T-helper 2 cell treated with Interferon-gamma antibody and Interleukin-4, amounts not matched to agents 100 ng/mL and 5 ng/mL, for 36 hours (primary cell): ENCODE measurements at places on chromosomes 7 and 10. TPM values are rescaled to one million over a fixed set of nuclear protein-coding genes. Genes with fewer than 3 reads are reported as not detected.

The LRRC18 gene
- not detected in 2 replicates for total RNA-seq

The SPDYE5 gene
- total RNA-seq, result not detected in 2 replicates

The GOLGA7B gene
- total RNA-seq, result 5.3 and 5.6 TPM in 2 replicates

The IGFBP1 gene
- not detected in 2 replicates for total RNA-seq

The ARL5B gene
- 13.6 and 14.1 TPM in 2 replicates for total RNA-seq

The PRRT4 gene
- 0.07 and 0.18 TPM in 2 replicates for total RNA-seq

The NEUROD6 gene
- not detected in 2 replicates for total RNA-seq

The TEX47 gene
- total RNA-seq, result not detected in 2 replicates

The MAP3K8 gene
- total RNA-seq, result 16.5 and 17.0 TPM in 2 replicates

The ANKMY2 gene
- total RNA-seq, result 9.8 TPM in 2 replicates

The LBX1 gene
- total RNA-seq, result not detected in 2 replicates

The SORBS1 gene
- total RNA-seq, result 0.91 and 1.1 TPM in 2 replicates

The WNT2 gene
- not detected in 2 replicates for total RNA-seq

The TCTN3 gene
- total RNA-seq, result 36.4 and 41.3 TPM in 2 replicates

The ITIH5 gene
- total RNA-seq, result not detected in 2 replicates

The GRM3 gene
- total RNA-seq, result not detected in 2 replicates

The CDHR3 gene
- total RNA-seq, result 2.7 and 3.6 TPM in 2 replicates

The TAS2R40 gene
- total RNA-seq, result not detected in 2 replicates

The MDH2 gene
- 179 and 182 TPM in 2 replicates for total RNA-seq

The CUZD1 gene
- total RNA-seq, result 3.4 and 4.1 TPM in 2 replicates

The STK31 gene
- total RNA-seq, result 0.07 and 0.32 TPM in 2 replicates

The RTKN2 gene
- total RNA-seq, result 5.0 and 5.3 TPM in 2 replicates

The ADRB1 gene
- not detected in 2 replicates for total RNA-seq

The PILRB gene
- total RNA-seq, result 73.4 and 78.1 TPM in 2 replicates

The OR2A5 gene
- not detected in 2 replicates for total RNA-seq

The SCART1 gene
- 1.8 and 2.2 TPM in 2 replicates for total RNA-seq

The UNCX gene
- not detected in 2 replicates for total RNA-seq

The FAM237B gene
- total RNA-seq, result not detected in 2 replicates

The NKX2-3 gene
- total RNA-seq, result not detected in 2 replicates

The PTPRE gene
- total RNA-seq, result 20.4 and 20.5 TPM in 2 replicates

The C7orf57 gene
- 0.11 TPM in 1 of 2 replicates, not detected in the other for total RNA-seq

The OSBPL3 gene
- total RNA-seq, result 104 and 106 TPM in 2 replicates

The MRC1 gene
- not detected in 2 replicates for total RNA-seq

The NODAL gene
- 0.09 and 0.11 TPM in 2 replicates for total RNA-seq

The TAF6 gene
- total RNA-seq, result 63.0 and 67.4 TPM in 2 replicates

The LRWD1 gene
- total RNA-seq, result 21.5 and 23.3 TPM in 2 replicates

The SLC29A3 gene
- 4.3 and 4.5 TPM in 2 replicates for total RNA-seq

The SORCS1 gene
- not detected in 2 replicates for total RNA-seq

The INMT gene
- 0.77 and 0.89 TPM in 2 replicates for total RNA-seq

The OPN4 gene
- total RNA-seq, result not detected in 2 replicates

The LRRC27 gene
- 5.4 and 6.3 TPM in 2 replicates for total RNA-seq

The ATXN7L1 gene
- 21.6 and 23.1 TPM in 2 replicates for total RNA-seq

The ATG9B gene
- total RNA-seq, result 9.6 and 10.3 TPM in 2 replicates

The PON2 gene
- 12.3 and 13.8 TPM in 2 replicates for total RNA-seq

The CCDC172 gene
- total RNA-seq, result not detected in 2 replicates

The VSTM4 gene
- 0.14 and 0.27 TPM in 2 replicates for total RNA-seq

The TRA2A gene
- 125 and 131 TPM in 2 replicates for total RNA-seq

The ORAI2 gene
- total RNA-seq, result 61.1 and 66.0 TPM in 2 replicates

The FAM180A gene
- not detected in 2 replicates for total RNA-seq

The SPDYE11 gene
- total RNA-seq, result not detected in 2 replicates

The EBF3 gene
- not detected in 2 replicates for total RNA-seq

The CPA2 gene
- total RNA-seq, result not detected in 2 replicates

The TLL2 gene
- total RNA-seq, result 0.05 and 0.07 TPM in 2 replicates
